ENCODE measurements at places on chromosomes 2 and 18.

- DNase-seq, result no peak
These were observed 178.1 kb downstream of the MSH2 start for GRCh38 chr2:47580855-47581600.

GRCh38 chr2:219285894-219286425 lies 6.8 kb downstream of the DNAJB2 start:
- no peak for DNase-seq

DNA sequence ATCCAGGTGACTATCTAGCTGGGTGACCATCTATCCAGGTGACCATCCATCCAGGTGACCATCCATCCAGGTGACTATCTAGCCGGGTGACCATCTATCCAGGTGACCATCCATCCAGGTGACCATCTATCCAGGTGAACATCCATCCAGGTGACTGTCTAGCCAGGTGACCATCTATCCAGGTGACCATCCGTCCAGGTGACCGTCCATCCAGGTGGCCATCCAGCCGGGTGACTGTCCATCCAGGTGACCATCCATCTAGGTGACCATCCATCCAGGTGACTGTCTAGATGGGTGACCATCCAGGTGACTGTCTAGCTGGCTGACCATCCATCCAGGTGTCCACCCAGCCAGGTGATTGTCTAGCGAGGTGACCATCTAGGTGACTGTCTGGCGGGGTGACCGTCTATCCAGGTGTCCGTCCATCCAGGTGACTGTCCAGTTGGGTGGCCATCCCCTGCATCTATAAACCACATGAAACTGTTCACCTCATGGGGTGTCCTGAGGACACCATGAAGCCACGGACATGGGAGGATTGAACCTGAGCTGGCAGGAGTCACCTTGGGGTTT lies 305.3 kb downstream of the NDUFA10 start:
- no peak for DNase-seq

DNA sequence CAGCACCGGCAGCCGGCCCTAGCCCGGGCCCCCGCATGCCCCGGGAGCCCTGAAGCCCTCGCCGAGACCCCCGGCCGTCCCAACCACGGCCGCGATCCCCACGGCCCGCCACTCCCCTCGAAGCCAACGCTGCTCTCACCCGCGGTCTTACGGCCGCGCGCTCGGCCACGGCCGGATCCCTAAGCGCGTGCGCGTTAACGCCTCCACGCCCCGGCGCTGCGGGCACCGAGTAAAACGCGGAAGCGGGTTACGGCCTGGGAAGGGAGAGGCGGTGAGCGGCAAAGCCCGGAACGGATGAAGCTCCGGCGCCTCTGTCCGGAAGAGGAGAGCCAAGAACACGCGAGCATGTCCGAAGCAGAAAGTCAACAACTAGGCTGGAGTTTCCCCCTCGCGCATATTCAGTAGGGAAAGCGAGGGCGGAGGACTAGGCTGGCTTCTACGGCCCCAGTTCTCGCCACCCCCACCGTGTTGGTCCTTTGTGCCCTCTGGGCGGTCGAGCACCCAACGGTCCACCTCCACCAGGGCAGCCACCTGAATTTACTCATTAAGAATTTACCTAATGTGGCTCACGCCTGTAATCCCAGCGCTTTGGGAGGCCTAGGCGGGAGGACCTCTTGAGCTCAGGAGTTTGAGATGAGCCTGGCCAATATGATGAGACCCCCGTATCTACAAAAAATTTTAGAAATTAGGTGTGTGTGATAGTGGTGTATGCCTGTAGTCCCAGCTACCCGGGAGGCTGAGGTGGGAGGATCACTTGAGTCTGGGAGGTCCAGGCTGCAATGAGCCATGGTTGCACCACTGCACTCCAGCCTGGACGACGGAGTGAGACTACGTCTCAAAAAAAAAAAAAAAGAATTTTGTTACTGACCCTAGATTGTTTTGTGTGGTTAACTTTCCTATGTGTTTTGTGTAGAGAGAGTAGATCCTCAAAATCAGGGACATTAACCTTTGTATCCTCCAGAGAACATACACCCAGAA lies at the start of gene KANSL3:
KANSL3 (minus strand) TSS at position 169 of the 978 bp plus-strand sequence. CDS start 1,177 bp downstream, outside the sequence.
- peak; percentile 64 for DNase-seq

- DNase-seq, result peak; percentile 13
These were observed 1.7 kb downstream of the PRELID3A start for GRCh38 chr18:12409469-12409868.

DNA sequence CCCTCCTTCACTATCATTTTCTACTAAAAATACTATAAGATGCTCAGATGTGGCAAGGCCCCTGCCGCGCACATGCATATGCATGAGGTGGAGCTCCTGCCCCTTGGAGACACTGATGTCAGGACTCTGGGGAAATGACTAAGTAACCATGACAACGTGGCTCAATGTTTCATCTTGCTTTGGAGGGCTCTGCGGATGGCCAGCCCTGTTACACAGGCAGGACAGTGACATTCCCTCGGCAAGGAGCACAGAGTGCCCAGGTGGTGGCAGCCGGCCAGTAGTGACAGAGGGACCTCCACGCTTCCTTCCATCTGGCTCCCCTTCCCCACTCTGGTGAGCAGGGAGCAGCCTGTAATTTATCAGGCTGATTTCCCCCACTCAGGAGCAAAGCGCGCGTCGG lies 364.1 kb downstream of the SS18 start:
- DNase-seq, result no peak

GRCh38 chr2:209425471-209426071 lies 1.7 kb downstream of the MAP2 start:
- peak; percentile 67 for DNase-seq

DNA sequence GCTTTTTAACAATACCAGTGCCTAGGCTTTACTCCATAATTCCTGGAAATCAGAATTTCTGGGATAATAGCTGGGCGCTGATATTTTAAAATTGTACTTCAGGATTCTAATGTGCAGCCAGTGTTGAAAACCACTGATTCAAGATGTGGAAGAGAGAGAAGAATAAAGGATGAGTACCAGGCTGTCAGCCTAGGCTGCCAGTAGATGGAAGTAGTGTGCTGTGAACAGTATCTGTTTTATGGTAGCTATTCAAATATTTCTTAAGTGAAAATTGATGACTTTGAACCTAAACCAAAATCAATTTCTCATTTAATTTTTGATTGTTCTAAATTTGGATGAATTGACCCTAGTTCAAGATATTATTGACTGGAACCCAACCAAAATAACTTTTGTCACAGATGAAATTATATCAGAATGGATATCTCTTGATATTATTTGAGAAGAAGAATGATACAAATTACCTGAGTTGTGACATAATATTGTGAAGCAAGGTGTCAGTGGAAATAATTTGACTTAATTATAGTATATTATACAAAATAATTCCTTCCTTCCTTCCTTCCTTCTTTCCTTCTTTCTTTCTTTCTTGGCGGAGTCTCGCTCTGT lies 88.0 kb downstream of the COMMD1 start:
- DNase-seq, result peak; percentile 61

- DNase-seq, result no peak
These were observed 108.1 kb downstream of the LYPD6 start for GRCh38 chr2:149438330-149438960.

DNA sequence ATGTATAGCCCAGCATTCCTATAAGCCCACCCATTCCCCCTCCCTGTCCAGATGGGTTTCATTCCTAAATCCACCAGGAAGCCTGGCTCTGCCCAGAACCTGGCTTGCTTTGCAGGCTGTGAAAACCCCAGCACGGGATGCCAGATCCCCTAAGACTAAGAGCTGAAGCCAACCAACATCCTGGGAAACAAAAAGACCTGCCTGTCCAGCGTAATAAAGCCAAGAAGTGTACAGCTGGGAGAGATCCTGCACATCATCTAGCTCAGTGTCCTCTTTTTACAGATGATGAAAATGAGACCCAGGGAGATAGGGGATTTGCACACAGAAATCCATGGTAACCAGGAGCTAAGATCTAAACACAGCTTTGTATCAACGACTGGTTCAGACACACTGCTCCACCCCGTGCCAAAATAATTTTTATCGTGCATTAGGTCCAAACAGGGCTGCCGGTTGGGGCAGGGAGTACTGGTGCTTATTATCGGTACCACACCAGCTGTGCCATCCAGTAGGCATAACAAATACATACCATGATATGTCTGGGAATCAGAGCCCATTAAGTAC lies 2.9 kb downstream of the RND3 start:
- peak; percentile 19 for DNase-seq

DNA sequence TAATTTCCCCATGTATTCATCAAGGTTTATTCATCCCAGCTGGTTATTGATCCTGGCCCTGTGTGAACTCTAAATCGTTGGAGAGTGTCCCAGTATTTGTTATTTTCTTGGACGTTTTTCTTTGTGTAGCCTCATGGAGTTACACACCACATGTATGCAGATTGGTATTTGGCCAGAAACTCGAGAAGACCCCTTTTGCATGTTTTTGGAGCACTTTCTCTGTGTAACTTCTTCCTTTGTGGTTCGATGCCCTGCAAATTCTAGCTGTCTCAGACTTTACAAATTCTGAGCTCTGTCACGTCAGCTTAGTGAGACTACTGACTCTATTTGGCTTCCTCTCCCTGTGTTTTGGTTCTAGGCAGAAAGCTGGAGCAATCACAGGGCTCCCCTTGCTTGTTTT lies 198.7 kb downstream of the MCFD2 start:
- no peak for DNase-seq

- no peak for DNase-seq
These were observed 202.9 kb upstream of the TPO start for GRCh38 chr2:1210352-1210751.

DNA sequence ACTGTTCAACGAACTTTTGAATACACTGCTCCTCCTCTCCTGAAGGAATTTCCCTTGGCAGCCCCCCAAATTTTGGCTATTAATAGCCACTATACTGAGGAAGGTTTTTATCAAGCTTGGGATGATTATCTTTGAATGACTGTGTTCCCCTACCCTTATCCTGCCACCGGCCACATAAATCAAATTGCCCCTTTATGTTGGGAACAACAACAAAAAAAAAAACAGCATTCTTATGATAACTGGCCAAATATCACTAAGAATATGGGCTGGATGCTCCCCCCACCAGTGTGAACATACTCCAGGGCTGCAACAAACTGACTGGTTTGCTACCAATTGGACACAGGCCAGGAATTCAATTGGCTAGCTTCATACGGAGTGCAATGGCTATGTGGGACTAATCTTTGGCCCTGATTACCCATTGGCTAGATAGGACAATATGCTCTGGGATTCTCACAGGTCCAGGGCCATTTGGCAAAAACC lies 20.6 kb downstream of the DUSP11 start:
- no peak for DNase-seq

GRCh38 chr2:191612496-191612895 lies 65.4 kb upstream of the NABP1 start:
- peak; percentile 100 for DNase-seq

GRCh38 chr2:215529271-215529670 lies 93.4 kb upstream of the FN1 start:
- DNase-seq, result peak; percentile 38

DNA sequence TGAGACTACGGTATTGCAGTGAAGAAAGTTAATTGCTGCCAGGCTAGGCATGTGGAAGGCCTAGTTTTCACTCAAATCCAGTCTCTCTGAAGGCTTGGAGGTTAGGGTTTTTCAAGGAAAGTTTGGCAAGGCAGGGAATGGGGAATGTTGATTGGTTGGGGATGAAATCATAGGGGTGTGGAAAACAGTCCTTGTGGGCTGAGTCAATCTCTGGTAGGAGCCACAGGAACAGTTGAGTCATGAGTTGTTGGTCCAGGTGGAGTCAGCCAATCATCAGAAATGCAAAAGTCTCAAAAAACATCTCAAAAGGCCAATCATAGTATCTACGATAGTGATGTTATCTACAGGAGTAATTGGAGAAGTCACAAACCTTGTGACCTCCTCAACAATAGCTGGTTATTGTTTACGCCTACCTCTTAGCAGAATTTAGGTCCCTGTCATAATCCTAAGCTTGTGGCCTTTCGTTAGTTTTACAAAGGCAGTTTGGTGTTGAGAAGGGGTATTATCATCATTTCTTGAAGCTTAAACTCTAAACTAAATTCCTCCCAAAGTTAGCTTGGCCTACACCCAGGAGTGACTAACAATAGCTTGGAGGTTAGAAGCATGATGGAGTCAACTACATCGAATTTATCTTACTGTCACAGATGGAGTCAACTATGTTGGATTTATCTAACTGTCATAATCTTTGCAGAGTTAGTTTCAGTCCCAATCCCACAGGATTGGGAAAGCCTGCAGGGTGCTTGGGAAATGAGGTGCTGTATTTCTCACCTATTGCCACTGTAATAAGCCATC lies 33.7 kb upstream of the APCDD1 start:
- DNase-seq, result no peak

- peak; percentile 77 for DNase-seq
These were observed 1.6 kb downstream of the ABCA12 start for GRCh38 chr2:215136669-215137328.

DNA sequence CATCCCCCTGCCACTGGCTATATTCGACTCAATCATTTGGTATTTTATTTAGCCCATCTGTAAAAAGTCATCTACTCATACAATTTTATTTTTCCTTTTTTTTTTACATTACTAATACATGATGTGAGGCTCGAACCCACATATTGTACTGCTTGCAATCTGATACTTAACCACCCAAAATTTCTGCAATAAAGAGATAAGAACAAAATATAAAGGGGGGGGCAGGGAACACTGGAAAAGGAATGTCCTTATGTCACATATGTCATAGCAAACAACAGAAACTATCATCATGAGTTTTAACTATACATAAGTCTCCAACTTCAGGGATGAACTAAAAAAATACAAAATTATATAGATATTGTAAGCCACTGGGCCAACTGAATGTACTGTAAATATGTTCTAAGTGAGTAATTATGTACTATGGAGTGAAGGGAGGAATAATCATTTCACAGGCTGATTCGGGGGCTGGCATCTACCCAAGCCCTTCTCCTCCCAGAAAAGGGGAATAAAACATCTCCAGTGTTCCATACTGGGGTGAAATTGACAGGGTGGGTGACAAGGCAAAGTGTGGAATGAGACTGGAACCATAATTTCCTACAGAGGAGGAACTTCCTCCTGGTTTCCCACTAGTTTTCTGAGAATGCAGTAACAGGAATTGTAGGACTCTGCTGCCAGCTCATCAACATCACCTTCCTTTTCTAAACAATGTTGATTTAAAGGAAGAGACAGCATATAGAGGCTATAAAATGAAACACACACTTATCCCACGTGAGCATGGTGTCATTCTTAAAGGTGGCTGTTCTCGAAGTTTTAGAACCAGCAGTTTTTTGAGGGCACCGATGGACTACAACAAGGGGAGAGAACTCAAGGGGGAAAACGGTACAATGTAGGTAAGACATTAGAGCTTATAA lies 79.5 kb downstream of the FARSB start:
- DNase-seq, result no peak
